Myocyte (in vitro differentiated cells): ENCODE measurements at places on chromosomes 5 and 9.

- DNase-seq, result no peak
Measured at GRCh38 chr9:9341203-9341602, 1271.6 kb downstream of the PTPRD start.

DNA sequence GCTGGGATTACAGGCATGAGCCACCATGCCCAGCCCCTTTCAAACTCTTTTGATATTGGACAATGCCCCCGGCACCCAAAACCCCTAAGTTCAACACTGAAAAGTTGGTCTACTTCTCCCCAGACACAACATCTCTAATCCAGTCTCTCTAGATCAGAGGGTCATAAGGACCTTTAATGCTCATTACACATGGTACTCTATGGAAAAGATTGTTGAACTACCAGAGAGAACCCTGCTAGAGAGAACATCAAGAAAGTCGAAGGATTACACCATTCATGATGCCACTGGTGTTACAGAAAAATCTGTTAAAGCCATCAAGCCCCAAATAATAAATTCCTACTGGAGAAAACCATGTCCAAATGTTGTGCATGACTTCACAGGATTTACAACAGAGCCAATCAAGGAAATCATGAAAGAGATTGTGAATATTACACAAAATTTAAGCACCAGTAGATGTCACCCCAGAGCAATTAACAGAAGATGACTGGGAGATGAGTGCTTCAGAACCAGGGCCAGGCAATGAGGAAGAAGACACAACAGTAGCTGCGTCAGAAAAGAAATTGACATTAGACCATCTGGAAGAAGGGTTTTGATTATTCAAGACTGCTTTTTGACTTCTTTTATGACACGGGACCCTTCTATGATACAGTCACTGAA lies 28.3 kb upstream of the NIPAL4 start:
- DNase-seq, result peak; percentile 77

DNA sequence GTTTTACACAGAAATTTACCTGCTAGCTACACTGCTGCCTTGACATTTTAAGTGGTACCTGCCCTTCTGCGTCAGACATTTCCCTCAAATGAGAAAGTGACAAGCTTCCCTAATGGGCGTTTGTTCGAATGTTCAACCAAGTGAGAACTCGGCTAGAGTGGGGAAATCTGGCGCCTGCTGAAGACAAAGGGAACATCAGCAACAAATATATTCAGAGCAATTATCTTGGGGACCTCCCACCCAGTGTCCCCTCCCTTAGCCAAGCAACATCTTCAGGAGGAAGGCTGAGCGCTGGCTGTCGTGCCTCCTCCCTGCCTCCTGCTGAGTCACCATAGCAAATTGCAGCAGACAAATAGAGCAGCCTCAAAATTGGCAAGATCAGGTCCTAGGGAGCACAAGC lies 57.1 kb downstream of the MFAP3 start:
- DNase-seq, result no peak

DNA sequence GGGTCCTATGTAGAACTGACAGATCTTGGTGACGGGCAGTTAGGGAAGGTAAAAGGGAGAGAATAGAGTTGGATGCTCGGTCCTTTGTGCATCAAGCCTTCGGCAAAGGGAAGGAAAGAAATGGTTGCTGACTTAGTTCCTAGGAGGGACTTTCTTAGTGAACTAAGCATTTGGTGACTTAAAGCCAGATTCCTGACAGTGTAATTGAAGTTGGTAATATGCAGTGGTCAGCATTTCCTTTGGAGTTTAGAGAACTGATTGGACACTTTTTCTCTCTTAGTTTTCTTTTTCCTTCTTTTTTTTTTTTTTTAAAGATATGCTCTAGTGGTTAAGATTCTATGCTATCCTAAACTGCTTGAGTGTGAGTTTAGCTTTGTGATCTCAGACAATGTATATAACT lies 2.3 kb downstream of the CLTA start:
- DNase-seq, result no peak

GRCh38 chr9:135343837-135344522 lies 135.6 kb upstream of the PPP1R26 start:
- DNase-seq, result peak; percentile 9

- DNase-seq, result no peak
Measured at GRCh38 chr9:105663914-105664313, 1.7 kb downstream of the TAL2 start.

- DNase-seq, result no peak
Measured at GRCh38 chr5:91150234-91150633, 232.9 kb downstream of the ARRDC3 start.

DNA sequence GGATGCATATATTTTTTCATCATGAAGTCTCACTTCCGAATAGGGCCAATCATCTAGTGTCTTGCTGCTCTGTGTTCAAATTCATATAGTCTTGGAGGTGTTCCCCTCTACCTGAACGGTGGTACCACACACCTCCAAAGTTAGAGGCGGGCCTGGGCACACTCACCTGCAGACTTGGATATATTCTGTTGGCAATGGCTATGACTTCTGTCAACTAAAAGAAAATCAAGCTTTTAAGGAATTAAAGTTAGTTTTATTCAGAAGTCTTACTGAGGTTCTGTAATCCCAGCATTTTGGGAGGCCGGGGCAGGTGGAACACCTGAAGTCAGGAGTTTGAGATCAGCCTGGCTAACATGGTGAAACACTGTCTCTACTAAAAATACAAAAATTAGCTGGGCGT lies 2.6 kb upstream of the NIPAL4 start:
- DNase-seq, result no peak

DNA sequence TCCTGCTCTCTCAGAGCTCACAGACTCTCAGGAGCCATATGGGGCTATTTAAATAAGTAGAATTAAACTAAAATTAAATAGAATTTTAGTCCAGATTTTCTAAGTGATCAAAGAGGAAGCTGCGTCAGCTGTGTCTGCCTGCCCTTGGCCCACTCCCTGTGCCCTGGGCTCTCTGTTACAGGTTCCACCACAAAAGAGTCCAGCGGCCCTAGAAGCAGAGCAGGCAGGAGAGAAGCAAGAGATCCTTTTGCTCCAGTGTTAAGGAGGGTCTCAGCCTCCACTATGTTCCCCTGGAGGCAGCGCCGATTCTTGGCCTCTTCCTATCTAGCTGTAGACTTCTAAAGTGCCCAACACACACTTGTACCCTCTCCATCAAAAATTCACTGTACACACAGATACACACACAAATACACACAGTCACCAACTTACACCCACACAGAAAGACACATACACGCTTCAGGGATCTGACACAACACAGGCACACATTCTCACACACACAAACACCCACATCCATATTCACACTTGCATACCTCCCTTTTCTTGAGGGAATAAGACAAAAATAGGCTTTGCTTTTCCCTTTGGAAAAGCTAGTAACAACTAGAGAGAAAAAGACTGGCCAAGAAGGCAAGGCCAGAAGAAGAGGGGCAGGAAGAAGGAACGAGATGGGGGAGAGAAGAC lies 5.5 kb upstream of the TNIP1 start:
- no peak for DNase-seq

DNA sequence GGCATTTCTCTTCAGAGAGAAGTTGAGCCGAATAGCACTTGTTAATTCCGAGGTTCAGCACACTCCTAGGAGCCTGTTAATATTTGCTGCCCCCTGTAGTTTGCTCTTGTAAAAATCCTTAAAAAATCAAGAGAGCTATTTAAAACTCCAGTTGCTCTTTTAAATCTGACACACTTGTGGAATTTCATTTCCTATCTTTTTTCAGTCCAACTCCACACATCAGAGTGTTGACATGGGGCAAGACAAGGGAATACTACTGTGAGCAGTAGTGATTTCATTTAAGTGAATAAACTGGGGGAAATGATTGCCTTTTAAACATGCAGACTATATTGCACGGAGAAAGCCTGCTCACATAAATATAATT lies 1096.3 kb upstream of the DMAC1 start:
- no peak for DNase-seq
